ENCODE measurements at places on chromosomes 7 and 10.

DNA sequence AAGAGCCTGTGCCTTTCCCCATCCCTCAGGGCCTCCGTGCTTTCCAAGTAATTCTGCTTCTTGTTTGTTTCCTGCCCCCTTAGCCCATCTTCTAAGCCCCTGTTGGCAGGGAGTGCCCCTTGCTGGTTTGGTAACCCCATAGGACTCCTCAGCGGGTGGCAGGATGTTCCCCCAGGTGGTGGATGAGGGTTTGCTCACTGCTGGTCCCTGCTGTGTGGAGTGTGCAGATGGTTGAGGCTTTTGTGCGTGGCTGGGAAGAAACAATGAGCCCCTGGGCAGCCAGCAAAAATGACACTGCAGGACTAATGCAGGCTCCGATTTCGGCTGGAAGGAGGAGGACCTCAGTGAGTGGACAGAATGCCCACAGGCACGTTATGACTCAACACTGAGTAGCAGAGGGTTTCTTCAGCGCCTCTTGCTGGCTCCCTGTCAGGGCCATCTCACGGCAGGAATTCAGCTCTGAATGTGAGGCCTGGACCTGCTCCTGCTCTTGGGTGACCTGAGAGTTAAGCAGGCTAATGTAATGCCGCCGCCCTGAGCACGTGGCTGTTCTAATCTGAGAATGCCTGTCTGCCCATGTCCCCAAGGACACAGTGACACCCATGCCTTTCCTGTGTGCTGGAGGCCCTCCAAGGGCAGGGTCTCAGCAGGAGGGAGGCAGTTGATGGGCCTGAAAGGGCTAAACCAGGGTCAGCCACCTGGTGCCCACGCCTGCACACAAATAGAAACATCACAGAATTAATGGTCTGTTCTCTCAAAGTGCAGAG lies 16.6 kb downstream of the BAG3 start:
- DNase-seq = no peak

DNA sequence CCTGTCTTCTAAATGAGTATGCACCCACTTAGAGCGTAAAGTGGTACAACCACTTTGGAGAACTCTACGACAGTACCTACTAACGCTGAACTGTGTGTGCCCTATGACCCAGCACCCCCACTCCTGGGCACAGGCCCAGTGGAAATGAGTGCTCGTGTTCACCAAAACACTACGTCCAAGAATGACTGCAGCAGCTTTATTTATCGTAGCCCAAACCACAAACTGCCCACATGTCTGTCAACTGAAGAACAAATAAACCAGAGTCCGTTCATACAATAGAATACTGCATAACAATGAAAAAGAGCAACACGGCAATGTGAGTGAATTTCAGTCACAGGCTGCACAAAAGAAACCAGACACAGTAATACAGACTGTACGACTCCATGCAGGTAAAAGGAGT lies 35.4 kb downstream of the TLL2 start:
- no peak for DNase-seq

- no peak for DNase-seq
Observed at GRCh38 chr7:46393142-46393541, 472.1 kb upstream of the IGFBP3 start.

GRCh38 chr10:11197266-11197712 lies 179.6 kb downstream of the CELF2 start:
- DNase-seq = no peak

DNA sequence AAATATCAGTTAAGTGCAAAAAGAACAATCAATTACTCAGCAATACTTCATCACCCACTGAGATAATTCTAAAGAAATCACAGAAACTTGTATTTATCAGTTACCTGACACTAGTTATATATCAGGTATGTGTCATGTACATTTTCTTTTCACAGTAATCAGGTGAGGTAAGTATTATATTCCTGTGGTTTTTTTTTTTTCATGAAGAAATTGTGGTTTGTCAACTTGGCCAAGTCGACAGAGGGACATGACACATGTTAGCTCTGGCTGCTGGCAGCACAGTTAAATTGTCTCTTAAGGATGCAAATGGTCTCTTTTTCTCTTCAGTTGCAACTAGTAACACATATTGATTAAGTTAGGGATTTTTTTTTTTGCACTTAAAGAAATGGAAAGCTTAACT lies 13.7 kb upstream of the GPR141 start:
- no peak for DNase-seq

GRCh38 chr10:89092981-89093380 lies 102.4 kb downstream of the FAS start:
- no peak for DNase-seq

GRCh38 chr7:64515330-64515729 lies 47.5 kb downstream of the ZNF680 start:
- no peak for DNase-seq

GRCh38 chr7:17146621-17147020 lies 151.8 kb upstream of the AHR start:
- DNase-seq = no peak

DNA sequence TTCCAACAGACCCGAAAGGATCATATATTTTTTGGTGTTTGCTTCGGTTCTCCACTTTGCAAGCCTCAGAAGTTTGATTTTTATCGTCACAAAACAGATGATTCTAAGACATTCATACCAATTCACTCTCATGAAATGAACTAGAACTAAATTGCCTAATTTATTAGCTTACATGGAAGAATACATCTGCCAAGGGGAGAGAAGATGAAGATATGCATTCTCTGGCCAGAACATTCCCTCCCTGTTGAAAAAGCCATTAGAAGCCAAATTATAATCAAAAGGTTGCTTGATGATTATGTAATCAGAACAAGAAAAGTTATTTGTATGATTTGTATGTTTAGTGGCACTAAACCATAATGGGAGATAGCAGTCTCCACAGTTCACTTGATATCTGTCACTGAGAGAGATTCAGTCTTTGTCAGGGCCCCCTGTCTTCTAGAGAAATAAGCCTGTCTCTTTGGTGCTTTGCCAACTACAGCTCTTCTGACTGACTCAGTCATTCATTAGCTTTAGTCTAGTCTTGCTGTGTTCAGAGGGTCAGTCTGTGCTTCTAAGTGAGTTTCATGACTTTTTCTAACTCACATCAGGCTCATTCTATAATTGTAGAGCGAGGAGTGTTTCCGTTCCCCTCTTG lies 95.3 kb upstream of the GNAI1 start:
- no peak for DNase-seq

GRCh38 chr10:114962441-114962840 lies 24.4 kb downstream of the TRUB1 start:
- no peak for DNase-seq

- no peak for DNase-seq
Observed at GRCh38 chr10:35558276-35558675, 46.9 kb upstream of the GJD4 start.

- DNase-seq = no peak
Observed at GRCh38 chr7:22872096-22872807, 49.6 kb upstream of the TOMM7 start.

DNA sequence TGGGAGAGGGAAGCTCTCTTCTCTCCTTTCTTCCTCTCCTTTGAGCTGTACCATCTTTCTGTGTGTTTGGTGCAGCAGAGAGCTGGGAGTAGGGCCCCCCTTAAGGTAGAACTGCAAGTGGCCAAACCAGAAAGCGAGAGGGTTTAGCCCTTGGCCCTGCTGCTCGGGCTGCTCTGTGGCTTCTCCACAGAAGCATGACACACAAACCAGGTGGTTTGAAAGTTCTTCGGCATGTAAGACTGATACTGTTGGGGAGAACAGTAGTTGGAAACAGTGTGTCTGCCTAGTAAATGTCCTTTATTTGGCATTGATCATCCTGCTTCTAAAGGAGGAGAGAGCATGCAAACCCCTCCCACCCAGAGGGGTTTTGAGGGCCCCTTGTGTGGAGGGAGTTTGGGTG lies 277.8 kb downstream of the CELF2 start:
- no peak for DNase-seq

DNA sequence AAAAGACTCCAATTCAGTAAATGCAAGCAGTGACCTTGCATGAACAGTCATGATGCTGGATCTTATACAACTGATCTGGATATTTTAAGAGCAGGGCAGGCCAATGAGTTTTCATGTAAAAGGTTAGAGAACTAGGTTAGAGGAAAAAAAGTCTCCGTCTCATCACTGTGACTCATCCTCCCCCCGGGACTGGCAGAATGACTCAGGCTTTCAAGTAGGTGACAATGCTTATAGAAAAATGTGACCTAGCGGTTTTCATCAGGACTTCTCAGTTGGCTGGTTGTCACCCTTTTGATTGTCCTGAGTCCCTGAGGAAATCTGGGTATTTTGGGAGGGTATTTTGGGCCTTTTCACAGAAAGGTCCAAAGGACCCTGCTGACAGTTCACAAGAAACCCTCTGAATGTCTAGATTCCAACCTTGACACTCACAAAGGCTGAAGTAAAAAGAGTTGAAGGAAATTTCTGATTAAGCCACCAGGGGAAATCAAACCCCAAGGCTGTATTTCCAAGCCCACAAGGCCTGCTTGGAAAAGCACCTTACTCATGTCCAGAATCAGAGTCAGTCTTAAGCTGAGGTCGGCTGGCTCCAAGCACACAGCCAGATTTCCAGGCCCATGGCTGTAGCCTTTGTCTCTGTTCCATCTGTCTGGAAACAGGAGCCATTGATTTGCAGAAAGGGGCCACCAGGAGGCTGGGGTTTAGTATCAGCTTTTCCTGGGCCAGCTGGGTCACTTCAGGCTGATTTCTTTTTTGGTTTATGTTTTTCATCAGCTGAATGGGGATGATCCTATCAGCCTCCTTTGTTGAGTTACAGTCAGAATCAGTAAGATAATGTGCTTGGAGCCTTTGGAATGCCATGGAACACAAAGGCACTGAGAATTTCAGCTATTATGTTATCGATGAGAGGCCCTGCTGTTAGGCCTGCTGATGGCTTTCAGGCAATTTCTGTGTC lies 226.4 kb upstream of the HABP2 start:
- no peak for DNase-seq

- no peak for DNase-seq
Observed at GRCh38 chr7:12539681-12540080, 30.8 kb upstream of the SCIN start.

DNA sequence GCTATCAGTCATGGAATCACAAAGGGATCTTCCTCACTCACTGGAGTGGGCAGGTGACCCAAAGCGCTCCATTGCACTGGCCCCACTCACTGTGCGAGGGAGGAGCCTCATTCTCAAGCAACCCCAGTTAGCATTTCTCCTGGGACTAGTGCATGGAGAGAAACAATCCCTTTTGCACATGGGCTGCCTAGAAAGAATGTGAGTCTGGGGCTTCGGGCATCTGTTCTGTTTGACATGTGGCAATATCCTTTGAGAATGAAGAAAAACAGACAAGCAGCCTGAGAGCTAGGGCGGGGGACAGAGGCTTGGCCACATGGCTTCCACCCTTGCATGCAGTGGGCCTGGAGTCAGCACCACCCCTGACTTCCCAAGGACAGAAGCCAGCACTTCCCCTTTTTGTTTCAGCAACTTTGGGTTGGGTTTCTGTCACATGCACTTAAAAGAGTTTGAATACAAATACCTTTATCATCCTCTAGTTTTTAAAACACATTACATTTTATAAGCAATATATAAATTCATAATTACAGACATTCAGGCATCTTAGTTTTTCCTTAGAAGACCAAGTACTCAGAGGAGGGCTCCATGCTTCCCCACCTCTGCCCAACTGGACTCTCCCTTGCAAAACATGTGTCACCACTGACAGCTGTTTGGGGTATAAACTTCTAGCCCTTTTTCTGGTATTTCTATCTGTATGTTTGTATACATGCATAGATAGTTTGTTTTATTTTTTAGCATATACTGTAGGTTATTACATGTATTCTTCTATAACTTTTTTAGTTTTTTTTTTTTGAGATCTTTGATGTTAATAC lies 73.8 kb downstream of the RBM20 start:
- no peak for DNase-seq

- DNase-seq = no peak
Observed at GRCh38 chr10:118570591-118570990, 24.9 kb downstream of the PRLHR start.

- DNase-seq = no peak
Observed at GRCh38 chr10:109996225-109996624, 11.6 kb upstream of the ADD3 start.

DNA sequence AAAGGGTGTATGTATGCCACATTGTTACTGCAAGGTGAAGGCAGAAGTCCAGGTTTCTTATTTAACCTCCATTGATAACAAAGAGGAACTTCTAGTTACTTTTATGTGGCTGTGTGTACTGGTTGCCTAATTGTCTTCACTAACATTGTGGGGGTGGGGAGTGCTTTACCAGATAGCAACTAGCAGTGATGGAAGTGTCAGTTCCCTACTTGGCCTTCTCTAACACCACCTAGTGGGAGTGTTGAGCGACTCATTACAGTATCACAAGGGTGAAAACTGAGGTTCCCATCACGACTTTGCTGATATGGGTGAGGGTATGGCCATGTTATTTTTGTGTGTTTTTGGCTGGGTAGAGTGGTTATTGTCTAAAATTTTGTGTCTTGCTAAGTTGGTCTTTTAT lies 274.4 kb downstream of the THSD7A start:
- DNase-seq = no peak

GRCh38 chr7:120163449-120163848 lies 109.5 kb upstream of the KCND2 start:
- DNase-seq = no peak

- no peak for DNase-seq
Observed at GRCh38 chr10:84432891-84433290, 104.5 kb downstream of the CCSER2 start.

GRCh38 chr7:144903201-144903600 lies 67.3 kb upstream of the TPK1 start:
- DNase-seq = no peak

DNA sequence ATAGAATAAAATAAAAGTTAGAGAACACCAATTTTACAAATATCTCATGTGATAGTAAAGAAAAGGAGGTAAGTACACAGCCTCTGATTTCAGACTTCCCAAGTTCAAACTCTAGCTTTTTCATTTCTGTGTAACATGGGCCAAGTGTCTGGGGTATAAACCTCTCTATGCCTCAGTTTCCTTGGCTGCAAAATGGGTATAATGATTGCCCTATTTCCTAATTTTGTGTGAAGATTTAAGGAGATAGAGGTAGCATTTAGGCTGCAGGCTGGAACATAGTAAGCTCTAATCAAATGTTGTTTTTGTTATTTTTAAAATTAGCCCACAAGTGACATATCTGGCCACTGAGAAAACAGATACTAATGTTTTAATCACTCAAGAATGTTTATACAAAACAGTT lies 26.1 kb upstream of the EPC1 start:
- no peak for DNase-seq

- DNase-seq = no peak
Observed at GRCh38 chr7:1078985-1079384, 8.9 kb upstream of the GPER1 start.

DNA sequence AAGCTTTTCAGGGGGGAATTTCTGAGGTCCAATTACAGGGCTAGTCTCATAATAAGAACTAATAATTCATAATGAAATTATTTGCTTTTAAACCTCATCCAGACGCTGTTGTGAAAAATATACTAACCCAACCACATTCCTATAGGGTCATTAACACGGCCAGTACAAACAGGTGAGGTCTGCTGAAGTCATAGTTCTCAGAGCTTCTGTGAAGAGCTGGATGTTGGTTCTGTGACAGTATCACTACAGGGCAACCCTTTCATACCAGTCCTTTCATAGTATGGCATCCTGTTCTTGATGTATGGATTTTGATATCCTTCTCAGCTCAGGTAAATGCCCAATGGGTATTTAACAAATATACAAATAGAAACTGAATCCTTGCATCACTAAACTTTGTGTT lies 62.3 kb upstream of the FAM133B start:
- no peak for DNase-seq

- DNase-seq = no peak
Observed at GRCh38 chr10:125149036-125149679, 11.2 kb downstream of the CTBP2 start.

All from T follicular helper cell (primary cell).